Mesenchymal stem cell (in vitro differentiated cells and primary cell): ENCODE measurements at places on chromosomes 16 and 17.

DNA sequence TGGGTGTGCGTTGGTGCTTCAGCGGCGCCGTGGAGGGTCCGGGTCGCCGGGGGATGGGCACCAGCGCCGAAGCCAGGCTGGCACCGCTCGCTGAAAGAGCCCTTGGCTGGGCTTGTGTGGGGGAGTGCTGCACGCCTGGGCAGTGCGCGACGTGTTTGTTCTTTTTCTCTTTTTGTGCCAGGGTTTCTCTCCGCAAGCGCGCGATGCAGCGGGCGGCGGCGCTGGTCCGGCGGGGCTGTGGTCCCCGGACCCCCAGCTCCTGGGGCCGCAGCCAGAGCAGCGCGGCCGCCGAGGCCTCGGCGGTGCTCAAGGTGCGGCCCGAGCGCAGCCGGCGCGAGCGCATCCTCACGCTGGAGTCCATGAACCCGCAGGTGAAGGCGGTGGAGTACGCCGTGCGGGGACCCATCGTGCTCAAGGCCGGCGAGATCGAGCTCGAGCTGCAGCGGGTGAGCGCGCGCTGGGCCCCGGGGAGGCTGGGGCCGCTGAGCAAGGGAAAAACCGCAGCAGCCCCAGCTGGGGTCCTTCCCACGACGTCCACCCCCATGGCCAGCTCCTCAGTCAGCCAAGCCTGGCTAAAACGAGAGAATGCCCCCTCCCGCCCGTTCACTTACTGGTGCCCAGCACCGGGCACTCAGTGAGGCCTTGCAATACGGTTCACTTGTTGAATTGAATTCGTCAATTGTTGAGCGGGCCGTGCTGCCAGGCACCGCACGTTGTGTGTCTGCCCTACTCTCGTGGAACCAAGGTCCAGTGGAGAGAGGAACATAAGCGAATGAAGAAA, 541 bp downstream of the GPT2 start:
- DNase-seq, result peak; percentile 33

DNA sequence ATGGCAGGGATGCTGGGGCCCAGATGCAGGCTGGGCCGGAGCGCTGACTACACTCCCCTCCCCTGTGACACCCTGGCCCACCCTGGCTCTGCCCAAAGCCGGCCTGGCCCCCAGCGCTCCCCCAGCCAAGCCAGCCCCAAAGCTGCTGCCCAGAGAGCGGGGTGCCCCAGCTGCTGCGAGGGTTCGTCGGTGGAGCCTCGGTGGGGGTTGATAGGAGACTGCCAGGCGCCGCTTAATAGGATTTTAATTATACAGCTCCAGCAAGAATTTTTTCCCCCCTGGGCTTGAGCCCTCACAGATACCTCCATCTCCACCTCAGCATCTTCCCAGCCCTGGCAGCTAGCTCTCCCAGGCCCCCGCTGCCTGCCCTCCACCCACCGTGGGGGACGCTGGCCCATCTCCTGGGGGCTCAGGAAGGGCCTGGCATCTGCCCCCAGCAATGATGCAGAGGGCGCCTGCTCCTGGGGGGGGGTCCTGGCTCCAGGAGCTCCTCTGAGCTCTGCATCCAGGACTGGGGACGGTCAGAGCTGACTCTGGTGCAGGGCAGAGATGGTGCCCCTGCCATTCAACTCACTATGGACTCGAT, 36.8 kb upstream of the DLX4 start:
- no peak for DNase-seq

DNA sequence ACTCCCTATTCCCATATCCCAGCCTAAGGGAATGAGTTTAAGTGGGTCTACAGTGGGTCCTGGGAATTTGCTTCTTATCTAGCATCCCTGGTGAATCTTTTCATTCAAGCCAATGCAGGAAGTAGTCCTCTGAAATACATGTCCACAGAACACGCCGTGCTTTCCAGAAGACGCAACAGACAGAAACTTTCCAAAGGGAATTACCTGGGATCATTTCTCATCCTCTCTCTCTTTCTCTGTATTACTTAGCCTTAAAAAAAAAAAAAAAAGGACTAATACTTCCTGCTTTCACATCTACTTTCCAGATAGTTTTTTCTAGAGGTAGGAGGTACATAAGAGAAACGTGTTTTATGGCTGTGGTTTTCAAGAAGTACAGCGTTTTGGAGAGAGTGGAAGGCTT, 499.0 kb downstream of the MAF start:
- DNase-seq, result no peak

DNA sequence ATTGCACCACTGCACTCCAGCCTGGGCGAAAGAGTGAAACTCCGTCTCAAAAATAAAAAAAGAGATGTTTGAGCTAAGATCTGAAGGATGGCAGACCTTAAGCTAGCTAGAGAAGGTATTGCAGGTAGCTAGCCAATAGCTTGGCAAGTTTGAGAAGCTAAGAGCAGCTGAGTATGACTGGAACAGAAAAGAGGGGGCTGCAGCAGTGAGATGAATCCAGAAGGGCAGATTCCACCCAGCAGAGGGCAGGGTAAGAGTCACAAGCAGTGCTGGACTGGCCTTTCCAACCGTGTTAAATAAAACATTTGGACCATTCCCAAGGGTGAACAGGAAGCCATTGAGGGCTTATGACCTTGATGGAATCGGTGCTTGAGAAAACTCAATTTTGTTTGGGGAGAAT, 5.7 kb upstream of the PHAF1 start:
- peak; percentile 41 for DNase-seq

GRCh38 chr17:39107973-39108372, 43.5 kb downstream of the PLXDC1 start:
- no peak for DNase-seq

GRCh38 chr17:46791531-46791930, 27.0 kb downstream of the WNT3 start:
- DNase-seq, result no peak

GRCh38 chr17:17785407-17785806, 51.4 kb downstream of the SREBF1 start:
- no peak for DNase-seq

GRCh38 chr17:17523001-17523730, 27.0 kb upstream of the RASD1 start:
- no peak for DNase-seq

GRCh38 chr16:28292731-28293600, 641 bp downstream of the SBK1 start:
- no peak for DNase-seq

GRCh38 chr16:26911436-26911835, 155.3 kb upstream of the C16orf82 start:
- no peak for DNase-seq

DNA sequence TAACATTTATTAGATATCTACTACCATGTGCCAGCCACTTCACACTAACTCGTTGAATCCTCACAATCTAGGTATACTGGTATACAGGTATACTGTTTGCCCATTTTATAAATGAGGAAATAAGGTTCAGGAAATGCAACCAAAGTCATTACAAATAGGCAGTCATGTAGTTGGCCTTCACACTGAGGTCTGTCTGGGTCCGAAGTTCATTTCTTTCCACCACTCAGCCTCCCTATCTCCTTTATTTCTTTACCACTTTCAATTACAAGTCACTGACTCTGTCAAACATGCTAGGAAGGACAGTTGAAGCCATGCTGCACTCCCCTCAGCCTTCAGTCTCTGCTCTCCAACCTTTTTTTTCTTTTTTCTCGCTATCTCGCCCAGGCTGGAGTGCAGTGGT, 20.7 kb upstream of the SIAH1 start:
- DNase-seq, result no peak

- no peak for DNase-seq
Observed at GRCh38 chr16:28872952-28873351, 5.3 kb upstream of the ATP2A1 start.

GRCh38 chr17:36932694-36933511, 4.4 kb upstream of the LHX1 start:
- DNase-seq, result no peak

- DNase-seq, result no peak
Observed at GRCh38 chr17:63542218-63542545, 8.1 kb upstream of the DCAF7 start.

GRCh38 chr16:54431041-54431996, 144.7 kb upstream of the IRX3 start:
- DNase-seq, result peak; percentile 29

DNA sequence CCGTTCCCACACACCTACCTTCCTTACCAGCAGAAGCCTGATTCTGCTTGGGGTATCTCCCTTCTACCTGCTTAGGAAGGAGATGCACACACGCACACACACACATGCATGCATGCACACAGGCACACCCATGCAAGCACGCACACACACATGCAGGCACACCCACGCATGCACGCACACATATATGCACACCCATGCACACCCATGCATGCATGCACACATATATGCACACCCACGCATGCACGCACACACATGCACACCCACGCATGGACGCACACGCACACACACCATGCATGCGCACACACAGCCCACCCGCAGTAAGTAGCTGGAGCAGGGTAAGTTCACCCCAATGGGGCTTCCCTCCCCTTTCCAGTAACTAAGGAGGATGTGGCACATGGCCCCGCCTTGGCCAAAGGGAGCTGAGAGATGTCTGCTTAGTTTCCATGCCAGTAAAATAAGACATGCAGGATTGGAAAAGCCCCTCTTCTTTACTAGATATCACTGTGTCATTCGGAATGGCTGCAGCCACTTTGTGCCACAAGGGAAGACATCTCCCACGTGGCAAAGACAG, 33.7 kb downstream of the ADCY9 start:
- no peak for DNase-seq

DNA sequence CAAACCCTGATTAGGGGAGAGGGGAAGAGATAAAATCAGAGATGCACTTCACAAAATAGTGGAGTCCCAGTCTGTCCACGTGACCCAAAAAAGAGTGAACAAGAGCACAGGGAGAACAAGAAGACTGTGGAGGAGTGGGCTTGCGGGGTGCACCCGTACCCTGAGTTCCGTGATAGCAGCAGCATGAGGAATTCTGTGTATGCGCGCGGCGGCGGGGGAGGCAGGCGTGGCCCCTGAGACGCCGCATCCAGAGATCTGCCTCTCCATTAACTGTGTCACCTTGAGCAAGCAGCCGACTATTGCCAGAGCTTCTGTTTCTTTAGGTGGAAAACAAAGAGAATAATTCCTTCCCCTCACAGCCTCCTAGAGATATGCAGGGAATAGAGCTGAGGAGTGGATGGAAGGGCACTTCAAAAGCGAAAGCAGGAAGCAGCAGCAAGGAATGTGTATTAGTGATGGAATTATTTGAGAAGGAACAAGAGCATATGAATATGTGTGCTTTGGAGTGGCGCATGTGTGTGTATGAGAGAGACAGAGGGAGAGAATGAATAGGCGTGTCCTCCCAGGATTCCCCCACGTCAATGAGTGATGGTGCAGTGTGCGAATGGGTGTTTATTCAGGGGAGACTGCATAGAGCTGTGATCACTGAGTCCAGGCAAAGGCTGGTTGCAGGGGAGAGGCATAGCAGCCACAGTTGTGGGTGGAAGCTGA, 10.4 kb upstream of the SOX9 start:
- DNase-seq, result no peak

DNA sequence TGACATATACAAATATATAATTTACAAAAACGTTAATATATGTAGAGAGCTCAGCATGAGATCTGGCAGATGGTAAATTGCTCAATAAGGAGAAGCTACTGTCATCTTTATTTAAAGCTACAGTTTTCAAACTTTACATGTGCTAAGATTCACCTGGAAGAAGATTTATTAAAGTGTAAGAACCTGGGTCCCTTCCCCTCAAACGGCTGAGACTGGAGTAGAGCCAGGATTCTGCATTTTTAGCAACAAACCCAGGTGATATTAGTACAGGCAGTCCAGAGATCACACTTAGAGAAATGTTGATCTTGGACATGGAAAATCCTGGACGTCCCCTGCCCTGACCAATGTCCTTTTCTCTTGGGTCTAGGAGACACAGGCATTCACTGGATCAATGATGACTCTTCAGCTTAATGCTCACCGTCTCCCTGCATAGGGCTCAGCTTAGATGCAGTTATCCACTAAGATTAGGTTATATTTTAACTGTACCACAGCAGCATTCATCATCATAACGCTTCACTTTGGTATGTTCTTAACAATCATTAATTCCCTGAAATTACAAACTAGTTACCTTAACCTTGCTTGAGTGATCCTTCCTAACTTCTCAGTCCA, 20.4 kb downstream of the CDR2 start:
- DNase-seq, result no peak

DNA sequence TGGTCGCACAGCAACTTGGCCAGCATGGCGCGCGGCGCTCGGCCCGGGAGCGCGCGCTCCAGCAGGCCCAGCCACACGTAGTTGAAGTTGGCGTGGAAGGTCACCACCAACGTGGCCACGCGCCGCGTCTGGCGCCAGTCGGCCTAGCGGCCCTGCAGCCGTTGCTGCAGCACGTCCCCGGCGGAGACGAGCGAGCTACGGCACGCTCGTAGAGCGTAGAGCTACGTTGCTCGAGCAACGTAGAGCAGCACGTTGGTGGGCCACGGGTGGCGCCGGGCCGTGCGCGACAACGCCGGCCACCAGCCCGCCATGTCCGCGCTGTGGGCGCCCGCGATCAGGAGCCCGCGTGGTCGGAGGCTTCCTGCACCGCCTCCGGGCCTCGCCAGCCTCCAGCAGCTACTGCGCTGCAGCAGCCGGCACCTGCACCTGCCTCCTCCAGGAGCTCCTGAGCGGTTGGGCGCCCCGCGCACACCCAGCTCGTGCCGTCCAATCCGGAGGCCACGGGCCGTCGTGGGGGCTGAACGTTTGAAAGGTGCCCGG, 13.4 kb upstream of the SULT1A1 start:
- no peak for DNase-seq

- DNase-seq, result no peak
Observed at GRCh38 chr16:56855946-56856345, 9.1 kb upstream of the SLC12A3 start.

DNA sequence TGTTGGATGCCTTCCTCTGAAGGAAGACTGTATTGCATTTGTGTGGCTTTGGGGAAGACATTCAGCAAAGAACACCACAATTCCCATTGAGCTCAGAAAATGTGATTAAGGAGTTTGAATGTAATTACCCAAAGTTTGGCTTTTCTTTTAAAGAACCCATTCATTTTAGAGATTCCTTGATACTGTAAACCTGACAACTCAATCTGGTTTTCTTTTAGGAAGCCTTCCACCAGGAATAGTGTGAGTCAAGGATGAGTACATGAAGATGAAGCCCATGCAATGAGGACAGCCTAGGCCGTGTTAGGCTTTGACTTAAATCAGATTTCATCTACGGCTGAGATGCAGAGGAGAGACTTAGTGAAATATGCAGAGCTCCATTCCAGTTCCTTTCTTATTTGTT, 271.7 kb upstream of the TBX2 start:
- DNase-seq, result no peak

- peak; percentile 75 for DNase-seq
Observed at GRCh38 chr16:64437706-64438324, 684.0 kb downstream of the CDH11 start.

DNA sequence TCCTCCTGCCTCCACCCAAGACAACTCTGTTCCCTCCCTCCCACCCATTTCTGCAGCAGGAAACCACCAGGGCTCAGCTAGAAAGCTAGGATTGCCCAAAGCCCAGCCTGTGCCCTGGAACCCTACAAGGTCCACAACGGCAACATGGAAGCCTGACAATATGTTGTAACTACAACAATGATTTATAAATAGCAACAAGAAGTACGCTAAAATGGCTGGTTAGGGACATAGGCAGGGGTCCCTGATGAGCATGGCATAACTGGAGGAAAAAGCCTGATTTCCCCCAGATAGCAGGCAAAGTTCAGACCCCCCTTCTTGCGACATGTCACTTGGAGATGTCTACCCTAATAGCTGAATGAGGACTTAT, 6.6 kb downstream of the ST3GAL2 start:
- DNase-seq, result peak; percentile 39

GRCh38 chr17:77146882-77147281, 6.1 kb downstream of the SEC14L1 start:
- no peak for DNase-seq

GRCh38 chr16:10983159-10983558, 38.8 kb downstream of the CLEC16A start:
- no peak for DNase-seq
